ENCODE measurements at places on chromosomes 5 and 9. TPM values are rescaled to one million over a fixed set of nuclear protein-coding genes. Genes with fewer than 3 reads are reported as not detected.

GRCh38 chr5:154519359-154519758 lies 41.3 kb upstream of the HAND1 start:
- H3K27me3 ChIP-seq = no peaks in the 10 kb centered on the region
- DNase-seq = no peak
- H3K36me3 ChIP-seq = no peaks in the 10 kb centered on the region

- H3K4me1 ChIP-seq = peaks cover 3% of the 10 kb centered on the region
- no peak overlapping the region for H3K27ac ChIP-seq
- H3K4me3 ChIP-seq = no peak overlapping the region
- no peaks in the 10 kb centered on the region for H3K27me3 ChIP-seq
- DNase-seq = no peak
These were observed 99.9 kb downstream of the MACIR start for GRCh38 chr5:103358305-103358995.

GRCh38 chr9:107283623-107284616 lies 841 bp downstream of the RAD23B start:
- H3K4me1 ChIP-seq = peaks cover 16% of the 10 kb centered on the region
- no peaks in the 10 kb centered on the region for H3K27me3 ChIP-seq
- DNase-seq = peak; percentile 83
- H3K4me3 ChIP-seq = peak overlapping the region; percentile 97
- peak overlapping the region; percentile 95 for H3K27ac ChIP-seq
- no peaks in the 10 kb centered on the region for H3K36me3 ChIP-seq

GRCh38 chr9:21311889-21312288 lies 6.8 kb upstream of the IFNA5 start:
- H3K27ac ChIP-seq = no peak overlapping the region
- no peak for DNase-seq
- H3K36me3 ChIP-seq = no peaks in the 10 kb centered on the region

- DNase-seq = no peak
- no peak overlapping the region for H3K27ac ChIP-seq
- H3K4me3 ChIP-seq = no peak overlapping the region
- H3K36me3 ChIP-seq = no peaks in the 10 kb centered on the region
These were observed 107.4 kb downstream of the LMNB1 start for GRCh38 chr5:126884269-126884819.

DNA sequence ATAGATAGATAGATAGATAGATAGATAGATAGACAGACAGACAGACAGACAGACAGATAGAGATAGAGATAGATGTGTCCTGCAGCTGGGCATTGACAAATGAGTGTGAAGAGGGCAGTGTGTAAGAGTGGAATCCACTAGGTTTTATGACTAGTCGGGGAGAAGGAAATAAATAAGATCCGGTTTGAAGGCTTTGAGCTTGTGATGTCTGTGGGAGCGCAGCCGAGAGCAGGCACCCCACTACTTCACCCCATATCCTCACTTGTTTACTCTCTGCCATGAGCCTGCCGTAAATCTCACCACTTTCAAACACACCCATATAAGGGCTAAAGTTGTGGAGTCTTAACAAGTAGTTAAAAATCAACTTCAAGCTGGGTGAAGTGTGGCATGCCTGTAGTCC lies 1.4 kb upstream of the SUSD1 start:
- no peak for DNase-seq
- peaks cover 6% of the 10 kb centered on the region for H3K4me1 ChIP-seq
- no peak overlapping the region for H3K4me3 ChIP-seq
- H3K36me3 ChIP-seq = no peaks in the 10 kb centered on the region
- no peaks in the 10 kb centered on the region for H3K27me3 ChIP-seq
- H3K27ac ChIP-seq = no peak overlapping the region

GRCh38 chr5:177548495-177548894 lies 5.9 kb downstream of the FAM193B start:
- no peak for DNase-seq
- no peaks in the 10 kb centered on the region for H3K36me3 ChIP-seq
- H3K27me3 ChIP-seq = no peaks in the 10 kb centered on the region
- no peak overlapping the region for H3K4me3 ChIP-seq

IL5 gene
- total RNA-seq = not detected

IFNA21 gene
- not detected for total RNA-seq

CCDC69 gene
- total RNA-seq = 18.1 TPM

SLC28A3 gene
- 8.8 TPM for total RNA-seq

SLC2A6 gene
- 3.2 TPM for total RNA-seq

CAMK4 gene
- 0.05 TPM for total RNA-seq

Measured in pancreas (tissue), 10 donors.